ENCODE measurements at places on chromosomes 1 and 21.

DNA sequence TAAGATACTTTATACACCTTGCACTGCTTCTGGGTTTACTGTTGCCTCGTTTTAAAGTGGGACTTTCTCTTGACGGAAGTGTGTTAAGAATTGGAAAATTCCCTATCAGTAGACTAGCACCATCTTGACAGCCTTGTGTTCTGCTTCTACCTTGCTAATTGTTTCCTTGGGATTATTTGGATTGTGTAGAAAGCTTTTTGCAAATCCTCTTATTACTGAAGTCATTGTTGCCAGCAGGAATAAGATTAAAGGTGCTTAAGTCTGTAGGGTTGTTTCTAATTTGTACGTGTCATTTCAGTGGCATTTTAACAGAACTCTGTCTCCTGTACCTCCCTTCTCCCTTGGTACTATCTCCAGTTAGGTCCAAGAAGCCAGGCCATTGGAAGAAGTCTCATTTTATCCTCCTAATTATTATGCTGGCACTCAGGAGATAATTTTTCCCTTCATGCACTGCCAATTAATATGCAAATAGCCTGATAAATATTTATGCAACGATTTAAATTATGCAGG, 107.7 kb downstream of the POU2F1 start:
- DNase-seq = no peak

DNA sequence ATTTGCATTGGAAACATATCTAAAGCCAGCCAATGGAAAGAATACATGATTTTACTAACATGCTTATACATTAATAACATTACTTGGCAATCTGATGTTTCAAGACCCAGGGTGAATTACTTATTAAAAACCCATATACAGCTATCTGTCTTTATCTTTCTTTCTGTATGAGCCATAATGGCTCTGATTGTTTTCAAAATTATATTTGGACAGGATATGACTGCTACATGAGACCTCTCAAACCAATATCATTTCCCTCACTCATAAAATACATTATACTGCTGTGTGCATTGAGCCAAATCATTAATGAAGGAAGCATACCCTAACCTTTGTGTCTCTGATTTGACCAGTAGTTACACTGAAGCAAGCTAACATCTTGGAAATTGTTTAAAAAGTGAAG, 205.9 kb upstream of the DPYD start:
- no peak for DNase-seq

- DNase-seq = no peak
These were observed 31.7 kb upstream of the BCAR3 start for GRCh38 chr1:93713341-93713740.

- no peak for DNase-seq
These were observed 29.7 kb upstream of the RAVER2 start for GRCh38 chr1:64715186-64715585.

GRCh38 chr1:155086128-155086741, 7.6 kb downstream of the EFNA3 start:
- DNase-seq = peak; percentile 43

DNA sequence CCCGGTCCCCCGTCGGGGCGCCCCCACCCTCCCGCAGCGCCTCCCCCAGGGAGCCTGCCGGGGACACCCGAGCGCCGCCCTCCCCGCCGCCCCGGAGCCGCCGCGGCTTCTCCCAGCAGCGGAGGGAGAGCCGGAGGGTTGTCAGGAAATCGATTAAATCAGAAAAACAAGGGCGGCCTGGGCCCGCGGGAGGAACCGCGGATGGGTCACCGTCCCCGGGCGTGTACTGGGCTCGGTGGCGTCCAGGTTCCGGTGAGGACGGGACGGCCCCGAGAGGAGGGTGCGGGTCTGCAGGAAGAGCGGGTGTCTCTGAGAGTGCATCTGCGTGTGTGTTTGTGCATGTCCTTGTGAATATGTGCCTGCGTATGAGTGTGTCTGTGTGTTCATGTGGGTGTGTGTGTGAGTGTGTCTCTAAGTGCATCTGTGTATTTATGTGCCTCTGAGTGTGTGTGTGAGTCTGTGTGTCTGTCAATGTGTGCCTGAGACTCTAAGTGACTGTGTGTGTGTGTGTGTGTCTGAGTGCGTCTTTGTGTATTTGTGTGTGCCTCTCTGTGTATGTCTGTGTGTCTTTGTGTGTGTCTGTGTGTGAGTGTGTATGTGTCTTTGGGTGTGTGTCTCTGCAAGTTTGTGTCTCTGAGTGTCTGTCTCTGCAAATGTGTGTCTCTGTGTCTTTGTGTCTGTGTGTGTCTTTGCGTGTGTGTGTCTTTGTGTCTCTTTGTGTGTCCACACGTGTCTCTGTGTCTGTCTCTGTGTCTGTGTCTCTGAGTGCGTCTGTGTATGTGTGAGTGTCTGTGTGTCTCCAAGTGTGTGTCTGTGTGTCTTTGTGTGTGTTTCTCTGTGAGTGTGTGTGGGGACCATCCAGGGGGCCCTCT, 1.1 kb downstream of the SPSB1 start:
- no peak for DNase-seq

Data from substantia nigra (tissue), 51 donors.